ENCODE measurements at places on chromosomes 12 and 14. TPM values are rescaled to one million over a fixed set of nuclear protein-coding genes. Genes with fewer than 3 reads are reported as not detected.

DNA sequence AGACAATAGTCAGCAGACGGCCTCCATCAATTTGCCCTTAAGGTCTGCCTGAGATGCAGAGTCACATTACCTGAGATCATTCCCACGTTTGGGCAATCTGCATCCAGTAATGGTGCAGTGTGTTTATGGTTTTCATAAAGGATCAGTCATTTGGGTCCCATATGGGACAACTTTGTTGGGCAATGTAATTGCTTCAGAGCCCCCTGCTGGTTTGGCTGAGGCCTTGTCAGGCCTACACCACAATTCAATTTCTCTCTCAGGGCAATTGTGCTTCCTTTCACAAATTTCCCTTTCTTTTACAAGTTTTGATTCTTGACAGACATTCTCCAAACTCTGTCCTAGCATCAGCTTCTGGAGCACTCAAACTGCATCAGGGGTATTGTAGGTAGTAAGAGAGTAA, 191.2 kb upstream of the SSTR1 start:
- no peak overlapping the region for H3K4me3 ChIP-seq
- H3K4me1 ChIP-seq, result no peaks in the 10 kb centered on the region
- no peaks in the 10 kb centered on the region for H3K27me3 ChIP-seq
- H3K27ac ChIP-seq, result no peak overlapping the region
- no peaks in the 10 kb centered on the region for H3K36me3 ChIP-seq

DNA sequence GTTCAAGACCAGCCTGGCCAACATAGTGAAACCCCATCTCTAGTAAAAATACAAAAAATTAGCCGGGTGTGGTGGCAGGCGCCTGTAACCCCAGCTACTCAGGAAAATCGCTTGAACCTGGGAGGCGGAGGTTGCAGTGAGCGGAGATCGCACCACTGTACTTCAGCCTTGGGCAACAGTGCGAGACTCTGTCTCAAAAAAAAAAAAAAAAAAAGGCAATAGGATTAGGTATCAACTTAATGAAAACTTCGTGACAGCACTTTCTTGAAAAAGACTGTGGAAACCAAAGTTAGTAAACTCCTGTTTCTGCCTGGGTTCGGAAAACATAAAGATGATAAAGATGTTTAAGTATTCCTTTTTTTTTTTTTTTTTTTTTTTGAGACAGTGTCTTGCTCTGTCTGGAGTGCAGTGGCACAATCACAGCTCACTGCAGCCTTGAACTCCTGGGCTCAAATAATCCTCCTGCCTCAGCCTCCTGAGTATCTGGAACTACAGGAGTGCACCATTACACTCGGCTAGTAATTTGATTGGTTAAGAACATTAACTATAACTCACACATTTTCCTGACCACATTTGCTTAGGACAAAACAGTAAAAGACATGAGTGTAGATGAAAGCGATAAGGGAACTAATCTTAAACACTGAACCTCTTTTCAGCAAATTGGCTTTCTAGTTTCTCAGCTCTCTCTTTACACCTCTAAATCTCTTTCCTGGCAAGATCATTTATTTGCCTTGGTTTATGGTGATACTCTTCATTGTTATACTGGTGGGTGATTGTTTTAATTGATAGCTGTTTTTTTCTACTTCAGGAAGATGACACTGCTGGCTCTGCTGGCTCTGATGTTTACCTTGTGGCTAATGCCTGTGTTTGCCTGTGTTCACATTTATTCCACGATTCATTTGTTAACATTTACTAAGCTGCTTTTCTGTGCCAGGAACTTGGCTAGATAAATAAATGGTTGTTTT, 15.8 kb downstream of the HIF1A start:
- no peak for DNase-seq
- no peak overlapping the region for H3K27ac ChIP-seq

DNA sequence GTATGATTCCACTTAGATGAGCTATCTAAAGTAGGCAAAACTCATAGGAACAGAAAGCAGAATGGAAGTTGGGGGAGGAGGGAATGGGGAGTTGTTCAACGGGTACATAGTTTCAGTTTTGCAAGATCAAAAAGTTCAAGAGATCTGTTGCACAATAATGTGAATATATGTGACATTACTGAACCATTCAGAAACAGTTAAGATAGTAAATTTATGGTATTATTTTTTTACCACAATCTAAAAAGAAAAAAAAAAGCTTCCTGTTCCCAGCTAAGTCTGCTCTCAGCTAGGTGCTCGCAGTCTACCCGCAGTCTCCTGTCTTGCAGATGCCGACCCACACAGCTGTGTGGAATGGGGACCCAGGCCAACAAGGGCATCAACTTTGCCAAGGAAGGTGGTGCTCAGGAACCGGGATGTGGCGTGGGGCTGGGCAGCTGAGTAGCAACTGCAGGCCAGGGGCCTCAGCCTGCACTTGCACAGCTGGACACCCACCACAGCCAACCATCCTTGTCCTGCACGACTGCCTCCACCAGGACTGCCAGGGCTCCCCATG, 15.3 kb upstream of the ANO6 start:
- no peaks in the 10 kb centered on the region for H3K36me3 ChIP-seq
- no peak for DNase-seq
- H3K27me3 ChIP-seq, result no peaks in the 10 kb centered on the region
- peaks cover 7% of the 10 kb centered on the region for H3K4me1 ChIP-seq
- no peak overlapping the region for H3K27ac ChIP-seq

DNA sequence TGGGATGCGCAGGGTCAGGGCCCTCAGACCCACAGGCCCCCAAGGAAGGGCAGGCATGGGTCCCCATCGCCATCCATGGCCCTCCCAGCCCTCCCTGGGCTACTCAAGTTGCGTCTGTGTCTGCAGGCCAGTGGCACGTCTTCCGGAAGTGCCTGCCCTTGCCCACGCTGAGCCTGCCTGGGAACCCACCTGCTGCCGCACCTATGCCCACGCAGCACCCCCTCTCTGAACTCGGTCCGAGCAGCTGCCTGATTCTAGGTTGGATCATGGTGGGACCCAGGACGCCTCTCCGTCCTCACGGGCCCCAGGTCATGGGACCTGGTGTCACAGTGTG, 182.8 kb downstream of the ADGRD1 start:
- no peaks in the 10 kb centered on the region for H3K36me3 ChIP-seq
- H3K4me3 ChIP-seq, result no peak overlapping the region
- no peaks in the 10 kb centered on the region for H3K27me3 ChIP-seq
- no peaks in the 10 kb centered on the region for H3K4me1 ChIP-seq

The ACOT6 gene
- not detected for total RNA-seq

All from psoas muscle (tissue), 8 donors.